Stimulated activated CD4-positive, alpha-beta T cell treated with anti-CD3 and anti-CD28 coated beads, TNF-alpha, amount 100 ng/mL, for 24 hours (primary cell): ENCODE measurements at places on chromosomes 13 and 19.
A peak's percentile ranks its signal among the peaks of the same experiment; 100 is the strongest.

GRCh38 chr13:59103004-59103768 is 1060.5 kb downstream of the DIAPH3 start:
- no peak for DNase-seq

DNA sequence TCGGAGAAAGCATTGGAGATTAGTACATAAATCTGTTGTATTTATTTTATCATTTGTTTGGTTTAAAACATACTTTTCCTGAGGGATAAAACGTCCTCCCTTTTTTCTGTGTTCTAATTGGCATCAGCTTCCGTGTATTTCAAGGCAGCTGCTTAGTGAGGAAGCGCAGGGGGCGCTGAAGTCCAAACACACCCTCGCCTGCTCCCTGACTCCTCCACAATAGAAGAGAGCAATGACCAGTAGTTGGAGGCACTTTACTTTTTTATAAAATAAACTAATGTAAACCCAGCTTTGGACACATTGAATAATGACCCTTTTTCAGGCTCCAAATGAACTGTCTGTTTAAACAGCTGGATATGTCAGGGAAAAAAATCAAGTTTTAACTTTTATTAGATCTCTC is 79.9 kb downstream of the RNASEH2B start:
- no peak for DNase-seq

GRCh38 chr19:42532891-42533290 is 4.6 kb upstream of the CEACAM1 start:
- DNase-seq, result no peak

DNA sequence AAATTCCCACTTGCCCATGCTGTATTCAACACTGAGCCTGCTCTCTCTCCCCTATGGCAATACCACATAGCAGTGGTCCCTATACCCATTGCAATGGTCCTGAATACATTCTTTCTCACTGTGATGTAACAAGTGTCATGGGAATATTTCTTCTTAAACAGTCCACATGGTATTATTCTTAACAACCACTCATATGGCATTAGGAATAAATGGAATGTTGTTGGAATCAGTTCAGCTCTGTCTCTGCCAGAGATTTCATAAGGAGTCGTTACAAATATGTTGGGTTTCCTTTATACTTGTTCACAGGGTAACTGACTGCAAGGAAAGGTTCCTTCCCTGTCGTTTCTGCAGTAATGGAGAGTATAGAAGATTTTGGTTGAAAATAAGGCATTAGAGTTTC is 128.3 kb upstream of the SPATA13 start:
- no peak for DNase-seq

DNA sequence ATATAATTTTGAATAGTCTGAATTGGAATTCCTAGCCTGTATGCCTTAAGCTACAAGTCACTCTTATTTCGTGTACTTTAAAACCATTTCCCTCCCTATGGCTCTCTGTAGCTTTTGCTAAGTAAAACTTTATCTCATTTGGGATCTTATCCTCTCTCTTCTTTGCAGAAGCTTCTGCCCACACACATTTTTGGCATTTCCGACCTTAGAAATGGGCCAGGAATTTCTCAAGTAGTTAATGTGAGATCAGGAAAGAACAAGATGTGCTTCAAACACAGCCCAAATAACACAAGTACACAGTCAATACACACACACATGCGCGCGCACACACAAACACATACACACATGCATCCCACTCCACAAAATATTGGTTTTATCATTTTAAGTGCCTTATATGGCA is 931.0 kb upstream of the MIR17HG start:
- no peak for DNase-seq

DNA sequence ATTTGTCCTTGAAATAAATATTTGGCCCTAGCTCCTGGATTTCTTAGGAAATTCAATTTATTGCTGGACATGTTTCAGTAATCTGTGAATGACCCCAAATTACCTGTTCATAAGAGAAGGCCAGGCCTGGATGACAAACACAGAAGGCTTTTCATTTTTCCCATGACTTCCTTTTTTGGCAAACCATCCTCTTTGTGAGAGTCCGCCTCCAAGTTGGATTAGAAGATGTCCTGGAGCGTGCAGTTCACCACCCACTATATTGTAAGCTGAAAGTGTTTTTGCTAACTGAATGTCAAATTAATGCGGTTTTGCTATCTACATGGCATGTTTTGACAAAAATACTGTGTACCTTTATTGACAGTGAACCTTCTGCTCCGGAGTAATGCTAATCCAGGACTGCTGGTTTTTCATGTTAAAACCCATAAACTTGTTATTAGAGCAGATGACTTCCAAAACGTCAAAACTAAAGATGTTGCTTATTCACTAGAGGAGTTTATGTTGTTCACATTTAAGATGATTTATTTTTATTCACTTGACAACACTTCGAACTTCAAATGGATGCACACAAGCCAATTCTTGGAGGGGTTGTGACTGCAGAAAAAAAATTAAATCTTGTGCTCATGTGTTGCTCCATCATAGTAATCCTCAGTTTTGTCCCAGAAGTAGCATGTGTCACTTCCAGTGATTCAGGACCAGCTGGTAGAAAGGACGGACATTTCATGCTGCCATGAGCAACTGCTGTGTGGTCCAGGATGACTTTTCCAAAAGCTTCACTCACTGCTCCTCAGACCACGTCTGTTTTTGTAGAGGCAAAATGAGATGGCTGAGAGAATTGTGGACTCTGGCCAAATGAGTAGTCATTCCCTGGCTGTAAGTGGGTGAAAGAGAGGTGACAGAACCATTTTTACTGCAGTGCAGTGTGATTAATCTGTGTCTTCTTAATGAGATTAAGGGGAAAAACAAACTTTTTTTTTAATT is 71.0 kb downstream of the ITGBL1 start:
- DNase-seq, result no peak

DNA sequence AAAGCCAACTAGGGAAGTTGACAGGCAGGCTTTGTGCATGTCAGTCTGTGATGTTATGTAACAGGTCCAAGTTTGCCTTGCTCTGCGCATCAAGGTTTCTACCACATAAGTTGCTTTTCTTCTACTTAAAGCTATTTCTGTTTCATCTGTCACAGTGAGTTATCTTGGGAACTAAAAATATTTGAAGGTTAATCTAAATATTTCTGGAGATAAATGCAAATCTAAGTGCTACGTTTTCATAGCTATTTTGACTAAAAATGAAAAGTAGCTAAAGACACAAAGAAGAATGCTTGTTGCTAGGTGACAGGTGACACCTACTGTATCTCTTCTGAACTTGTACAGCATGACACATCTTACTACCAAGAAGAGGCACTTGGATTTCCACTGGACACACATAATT is 135.6 kb downstream of the KLF12 start:
- no peak for DNase-seq

DNA sequence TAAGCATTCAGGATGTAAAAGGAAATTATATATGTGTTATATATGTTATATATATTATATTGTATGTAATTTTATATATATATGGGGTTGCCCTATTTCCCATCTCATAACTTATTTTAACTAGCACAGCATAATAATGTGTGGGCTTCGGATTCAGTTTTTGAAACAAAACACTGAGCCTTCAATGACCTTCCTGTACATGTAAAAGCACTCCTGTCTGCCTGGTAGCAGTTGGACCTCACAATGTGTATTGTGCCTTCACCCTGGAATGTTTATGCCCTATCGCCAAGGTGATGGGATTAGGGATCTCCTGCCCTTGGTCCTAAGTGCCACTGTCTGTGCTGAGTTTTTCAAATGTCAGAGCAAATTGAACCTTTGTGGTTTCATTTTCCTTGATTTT is 968.8 kb downstream of the TUBA3C start:
- no peak for DNase-seq

DNA sequence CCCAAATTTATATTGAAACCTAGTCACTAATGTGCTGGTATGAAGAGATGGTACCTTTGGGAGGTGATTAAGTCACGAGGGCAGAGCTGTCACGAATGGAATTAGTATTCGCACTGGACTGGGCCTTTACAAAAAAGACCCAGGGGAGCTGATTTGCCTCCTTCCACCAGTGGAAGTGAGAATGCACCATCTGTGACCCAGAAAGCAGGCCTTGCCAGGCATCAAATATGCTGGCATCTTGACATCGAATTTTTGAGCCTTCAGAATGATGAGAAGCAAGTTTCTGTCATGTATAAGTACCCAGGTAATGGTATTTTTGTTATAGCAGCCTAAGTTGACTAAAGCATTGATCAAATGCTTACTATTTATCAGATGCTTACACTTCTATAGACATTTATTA is 373.6 kb downstream of the FGF14 start:
- DNase-seq, result no peak

DNA sequence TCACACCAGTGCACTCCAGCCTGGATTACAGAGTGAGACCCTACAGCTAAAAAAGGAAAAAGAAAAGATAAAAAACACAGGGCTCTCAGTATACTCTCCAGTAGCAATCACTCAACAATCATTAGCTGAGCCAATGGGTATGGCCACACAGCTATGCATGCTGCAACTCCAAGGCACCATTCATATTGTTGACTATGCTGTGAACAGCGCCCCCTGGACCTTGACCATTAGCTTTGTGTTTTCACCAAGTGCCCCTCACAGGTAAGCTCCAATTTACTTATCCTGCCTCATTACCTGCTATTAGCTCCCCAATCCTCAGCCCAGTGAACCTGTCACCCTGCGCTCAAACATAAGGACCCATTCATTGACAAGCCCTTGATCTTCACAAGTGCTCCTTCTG is 35.8 kb downstream of the ZIC5 start:
- DNase-seq, result no peak

DNA sequence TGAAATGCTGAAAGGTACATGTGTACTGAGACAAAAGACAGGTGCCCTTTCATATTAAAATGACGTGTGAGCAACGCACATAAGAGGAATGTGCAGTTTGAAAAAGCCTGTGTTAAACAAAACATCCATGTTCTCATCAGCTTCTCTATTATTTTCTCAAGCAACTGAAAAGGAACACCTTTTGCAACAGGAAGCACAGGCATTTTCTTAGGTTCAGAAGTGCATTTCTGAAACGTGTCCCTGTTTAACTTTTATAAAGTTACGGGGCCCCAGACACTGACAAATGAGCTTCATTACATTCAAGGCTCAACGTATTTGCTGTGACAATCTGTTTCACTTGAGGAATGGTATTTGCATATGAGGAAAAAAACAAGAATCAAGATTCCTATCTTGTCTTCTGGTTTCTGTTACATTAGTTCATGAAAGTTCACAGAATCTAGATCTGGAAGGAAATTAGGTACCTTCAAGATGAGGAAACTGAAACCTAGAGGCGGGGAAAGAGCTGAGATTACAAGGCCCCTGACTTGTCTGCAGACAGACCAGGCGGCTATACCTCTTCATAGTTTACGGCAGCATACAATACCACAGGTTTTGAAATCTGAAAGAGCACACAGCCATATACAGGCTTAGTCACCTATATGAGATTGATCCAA is 431.7 kb downstream of the KLF12 start:
- peak; percentile 8 for DNase-seq

DNA sequence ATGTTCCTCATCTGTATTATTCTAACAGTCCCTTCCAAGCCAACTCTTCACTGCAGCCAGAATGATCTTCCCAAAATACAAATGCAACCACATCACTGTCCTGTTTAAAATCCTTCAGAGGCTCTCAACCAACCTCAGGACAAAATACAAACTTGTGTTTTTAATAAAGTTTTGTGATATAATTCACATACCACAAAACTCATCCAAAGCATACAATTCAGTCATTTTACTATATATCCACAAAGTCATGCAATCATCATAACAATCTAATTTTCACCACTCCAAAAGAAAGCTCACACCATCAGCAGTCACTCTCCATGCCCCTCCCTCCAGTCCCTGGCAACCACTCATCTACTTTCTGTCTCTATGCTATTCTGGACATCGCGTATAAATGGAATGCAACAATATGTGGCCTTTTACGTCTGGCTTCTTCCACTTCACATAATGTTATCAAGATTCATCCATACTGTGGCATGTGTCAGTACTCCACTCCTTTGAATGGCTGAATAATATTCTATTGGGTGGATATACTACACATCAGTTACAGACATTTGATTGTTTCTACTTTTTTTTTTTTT is 81.7 kb upstream of the DOCK9 start:
- DNase-seq, result no peak

GRCh38 chr19:46660551-46661019 is 397 bp downstream of the DACT3 start:
- DNase-seq, result peak; percentile 12

DNA sequence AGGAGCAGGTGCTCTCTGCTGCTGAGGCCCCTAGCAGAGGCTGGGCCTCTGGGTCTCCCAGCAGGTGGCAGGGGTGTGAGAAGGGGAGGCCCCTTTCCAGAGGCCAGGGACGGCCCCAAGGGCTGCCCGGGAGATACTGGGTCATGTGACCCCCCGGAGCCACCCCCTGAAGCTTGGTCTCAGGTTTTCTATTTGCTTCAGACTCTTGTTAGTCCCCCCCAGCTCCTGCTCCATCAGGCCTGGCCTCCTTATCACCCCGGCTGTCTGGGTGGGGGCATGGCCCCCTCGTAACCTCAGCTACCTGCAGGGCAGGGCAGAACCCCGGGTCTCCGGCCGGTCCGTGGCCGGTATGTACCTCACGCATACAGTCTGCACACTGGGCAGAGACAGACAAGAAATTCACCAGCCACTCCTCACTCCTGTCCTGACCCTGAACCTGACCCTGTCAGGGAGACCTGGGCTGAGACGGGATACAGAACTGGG is 13.2 kb upstream of the TCF3 start:
- no peak for DNase-seq

GRCh38 chr13:27171244-27171826 is at the start of gene USP12:
TSS of gene USP12 (minus strand) at chr13:27171811. CDS start at chr13:27171639, 172 bp downstream.
- DNase-seq, result no peak

DNA sequence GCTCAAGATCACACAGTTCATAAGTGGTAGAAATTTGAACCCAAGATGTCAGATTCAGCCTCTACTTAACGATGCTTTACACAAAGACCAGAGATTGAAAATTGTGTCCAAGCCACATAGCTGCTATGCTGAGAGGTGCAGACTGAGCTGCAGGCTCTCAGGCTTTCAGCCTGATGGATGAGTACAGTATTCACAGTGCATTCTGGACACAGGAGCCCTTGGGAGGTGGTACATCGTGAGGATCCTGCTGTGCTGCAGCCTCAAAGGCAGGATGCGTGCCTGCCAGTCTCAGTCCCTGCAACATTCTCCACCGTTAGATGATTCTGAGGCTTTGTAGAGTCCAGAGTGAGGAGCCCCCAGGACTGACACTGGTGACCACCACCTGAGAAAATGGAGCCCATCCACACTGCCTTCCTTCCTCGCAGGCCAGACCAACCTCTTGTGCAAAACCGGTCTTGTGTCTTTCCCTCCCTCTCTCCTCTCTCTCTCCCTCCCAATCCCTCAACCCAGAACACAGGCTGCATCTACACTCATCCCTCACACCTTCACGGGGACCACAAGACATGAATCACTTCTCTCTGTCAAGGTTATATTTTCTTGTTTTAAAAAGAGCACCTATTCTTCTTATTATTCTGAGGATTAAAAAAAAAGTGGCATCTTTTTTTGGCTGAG is 203.4 kb upstream of the ZNF507 start:
- DNase-seq, result no peak

GRCh38 chr13:64723724-64724123 is 2506.4 kb downstream of the PCDH9 start:
- DNase-seq, result no peak

GRCh38 chr13:71380191-71380590 is 486.8 kb downstream of the DACH1 start:
- no peak for DNase-seq
